HS-27A (cell line): ENCODE measurements at places on chromosomes 16 and 17.

DNA sequence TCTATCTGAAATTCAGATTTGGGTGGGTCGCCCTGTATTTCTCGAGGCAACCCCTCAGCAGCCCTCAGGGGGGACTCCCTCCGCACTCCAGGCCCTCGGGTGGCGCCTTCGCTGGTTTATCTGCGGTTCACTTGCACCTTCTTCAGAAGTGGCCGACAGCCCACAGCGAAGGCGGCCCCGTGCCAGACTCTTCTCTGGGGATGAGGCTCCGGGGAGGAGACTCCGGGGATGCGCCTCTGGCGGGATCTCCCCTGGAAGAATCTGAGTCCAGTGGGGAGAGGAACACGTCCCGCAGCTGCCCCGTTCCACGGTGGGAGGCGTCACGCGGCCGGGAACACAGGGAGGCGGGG lies 63.9 kb upstream of the DNAJA2 start:
- DNase-seq = no peak

GRCh38 chr16:68116256-68116867 lies 31.2 kb downstream of the NFATC3 start:
- DNase-seq = no peak

- no peak for DNase-seq
Observed at GRCh38 chr17:63447471-63448009, 1.4 kb upstream of the CYB561 start.

- DNase-seq = no peak
Observed at GRCh38 chr16:71931001-71931400, 35.7 kb downstream of the IST1 start.

DNA sequence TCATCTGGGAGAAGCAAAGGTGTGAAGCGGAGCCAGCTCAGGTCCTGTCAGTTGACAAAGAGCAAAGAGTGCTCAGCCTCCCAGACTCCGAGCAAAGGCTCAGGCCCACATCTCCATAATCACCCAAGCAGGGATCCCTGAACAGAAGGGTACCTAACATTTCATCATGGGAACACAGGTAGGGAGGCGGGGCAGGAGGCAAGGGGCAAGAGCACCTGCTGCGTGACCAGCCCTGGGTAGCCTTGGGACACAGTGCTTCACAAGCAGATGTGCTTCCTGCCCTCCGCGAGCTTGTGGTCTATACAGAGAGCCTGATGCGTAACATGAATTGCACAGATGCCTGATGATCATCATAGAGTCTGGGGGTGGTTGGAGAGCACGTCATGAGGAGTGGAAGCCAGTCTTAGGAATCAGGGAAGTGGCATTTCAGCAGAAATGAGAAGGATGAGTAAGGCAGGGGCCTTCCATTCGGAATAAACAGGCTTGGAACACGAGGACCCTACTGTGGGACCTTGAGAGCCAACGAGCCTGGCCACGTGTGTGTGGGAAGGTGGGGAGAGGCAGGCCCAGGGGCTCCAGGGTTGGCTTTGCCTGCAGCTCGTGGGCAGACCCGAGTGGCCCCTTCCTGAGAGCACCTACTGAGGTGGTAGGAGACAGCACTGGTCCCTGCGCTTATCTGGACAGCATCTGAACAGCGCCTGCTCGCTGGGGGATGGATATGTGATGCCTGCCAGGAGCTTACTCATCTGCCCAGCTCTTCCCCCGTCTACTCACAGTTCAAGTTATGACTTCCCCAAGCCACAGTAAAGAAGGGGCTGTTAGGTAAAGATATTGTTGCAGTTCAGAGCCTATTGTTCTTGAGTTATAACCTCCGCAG lies 125.8 kb downstream of the CCDC182 start:
- no peak for DNase-seq

- no peak for DNase-seq
Observed at GRCh38 chr17:27466743-27467375, 10.6 kb downstream of the KSR1 start.

- DNase-seq = no peak
Observed at GRCh38 chr17:76585649-76586593, at the start of gene ST6GALNAC2. Gene ST6GALNAC2 (minus strand): TSS chr17:76585860. CDS start chr17:76585808, 52 bp downstream.

GRCh38 chr17:82863941-82864712 lies 24.3 kb upstream of the ZNF750 start:
- DNase-seq = no peak

DNA sequence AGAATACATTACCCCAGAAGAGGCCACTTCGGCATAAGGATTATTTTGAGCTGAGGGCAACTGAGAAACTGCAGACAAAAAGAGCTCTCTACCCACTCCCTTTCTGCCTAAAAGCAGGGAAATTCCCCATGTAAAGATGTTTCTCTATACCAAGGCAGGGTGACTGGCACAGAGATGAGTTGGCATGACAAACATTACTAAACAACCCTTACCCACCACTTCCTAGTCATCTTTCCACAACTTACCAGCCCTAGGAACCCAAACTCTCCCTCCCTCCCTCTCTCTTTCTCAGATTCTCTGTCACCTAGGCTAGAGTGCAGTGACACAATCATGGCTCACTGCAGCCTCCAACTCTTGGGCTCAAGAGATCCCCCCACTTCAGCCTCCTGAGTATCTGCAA lies 68.6 kb downstream of the EMP2 start:
- no peak for DNase-seq

- no peak for DNase-seq
Observed at GRCh38 chr17:10610884-10611283, 46.2 kb downstream of the MYH3 start.

DNA sequence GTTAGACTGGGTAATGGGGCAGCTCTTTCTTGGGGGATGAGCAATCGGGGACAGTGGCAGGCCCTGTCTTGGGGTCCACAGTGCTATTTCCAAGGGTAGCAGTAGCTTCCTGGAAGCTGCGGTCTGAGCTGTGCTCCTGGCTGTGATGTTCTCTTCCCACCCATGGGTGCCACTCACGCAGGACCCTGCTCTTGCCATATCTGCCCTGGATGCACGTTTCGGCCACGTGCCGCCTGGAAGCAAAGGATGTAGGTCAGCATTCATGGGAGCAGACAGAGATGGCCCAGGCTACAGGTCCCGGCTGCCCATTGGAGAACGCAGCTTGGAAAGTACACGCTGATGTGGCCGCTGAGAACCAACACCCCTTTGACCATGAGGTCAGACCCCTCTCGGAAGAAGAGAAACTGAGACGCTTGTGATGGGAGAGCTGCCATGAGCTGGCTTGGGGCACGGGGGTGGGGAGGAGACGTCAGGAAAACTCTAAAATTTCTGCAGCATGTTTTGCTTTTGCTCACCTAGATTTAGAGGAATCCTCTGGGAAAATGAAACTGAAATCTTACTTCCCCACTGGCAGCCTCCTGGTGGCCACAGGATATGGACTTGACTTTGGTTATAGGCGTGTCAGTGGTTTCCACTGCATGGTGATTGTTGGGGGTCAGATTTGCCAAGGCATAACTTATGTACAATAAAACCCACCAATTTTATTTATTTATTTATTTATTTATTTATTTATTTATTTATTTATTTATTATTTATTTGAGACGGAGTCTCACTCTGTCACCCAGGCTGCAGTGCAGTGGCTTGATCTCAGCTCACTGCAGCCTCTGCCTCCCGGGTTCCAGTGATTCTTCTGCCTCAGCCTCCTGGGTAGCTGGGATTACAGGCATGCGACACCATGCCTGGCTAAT lies 36.2 kb upstream of the IRF8 start:
- no peak for DNase-seq

DNA sequence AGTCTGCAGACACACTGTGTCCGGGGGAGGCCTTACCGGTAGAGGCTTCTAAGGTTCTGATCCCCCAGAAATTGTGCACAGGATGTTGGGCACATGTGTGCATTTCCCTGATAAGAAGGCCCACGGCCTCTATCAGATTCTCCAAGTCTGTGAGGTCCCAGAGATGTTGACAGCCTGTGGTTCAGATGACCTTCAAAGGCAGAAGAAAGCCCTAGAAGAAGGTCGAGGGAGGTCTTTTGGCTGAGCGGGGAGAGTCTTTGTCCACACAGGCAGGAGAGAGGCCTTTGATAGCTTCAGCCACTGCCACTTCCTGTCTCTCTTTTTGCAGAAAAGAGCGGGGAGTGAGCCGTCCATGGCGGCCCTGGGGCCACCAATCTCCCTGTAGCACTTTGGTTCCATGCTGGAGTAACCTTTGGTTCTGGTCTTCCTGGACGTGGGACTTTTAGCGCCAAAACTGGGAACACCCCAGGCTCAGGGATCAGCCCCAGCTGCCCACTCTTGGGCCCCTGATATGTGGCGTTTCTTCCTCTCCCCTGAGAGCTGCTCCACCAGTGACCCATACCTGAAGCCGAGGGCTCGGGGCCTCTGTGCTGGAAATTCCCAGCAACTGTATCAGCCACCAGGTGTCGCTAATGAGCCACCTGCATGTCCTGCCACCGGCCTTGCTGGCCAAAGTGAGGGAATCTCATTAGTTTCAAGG lies 28.1 kb upstream of the LGALS9 start:
- no peak for DNase-seq

DNA sequence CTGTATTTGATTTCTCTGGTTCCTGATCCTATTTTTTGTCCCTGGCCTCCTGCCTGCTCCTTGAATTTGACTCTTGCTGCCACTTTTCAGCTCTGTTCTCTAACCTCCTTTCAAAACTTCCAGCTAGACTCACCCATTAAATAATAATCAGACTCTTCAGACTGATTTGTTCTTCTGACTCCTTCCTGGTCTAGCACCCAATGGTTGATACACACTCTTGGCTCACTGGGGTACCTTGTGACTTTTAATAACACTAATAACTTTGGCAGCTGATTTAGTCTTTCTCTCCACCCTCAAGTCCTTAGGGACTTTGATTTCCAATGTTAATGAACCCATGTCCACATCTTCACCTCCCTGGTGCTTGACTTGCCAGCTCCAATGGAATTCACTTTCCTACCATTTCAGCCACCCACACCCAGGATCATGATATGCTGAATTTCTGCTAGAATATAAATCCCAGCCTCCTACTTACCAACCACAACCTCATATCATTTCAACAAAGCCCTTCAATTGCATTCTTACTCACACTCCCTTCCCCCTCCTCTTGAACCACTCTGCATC lies 19.7 kb upstream of the C16orf82 start:
- no peak for DNase-seq

DNA sequence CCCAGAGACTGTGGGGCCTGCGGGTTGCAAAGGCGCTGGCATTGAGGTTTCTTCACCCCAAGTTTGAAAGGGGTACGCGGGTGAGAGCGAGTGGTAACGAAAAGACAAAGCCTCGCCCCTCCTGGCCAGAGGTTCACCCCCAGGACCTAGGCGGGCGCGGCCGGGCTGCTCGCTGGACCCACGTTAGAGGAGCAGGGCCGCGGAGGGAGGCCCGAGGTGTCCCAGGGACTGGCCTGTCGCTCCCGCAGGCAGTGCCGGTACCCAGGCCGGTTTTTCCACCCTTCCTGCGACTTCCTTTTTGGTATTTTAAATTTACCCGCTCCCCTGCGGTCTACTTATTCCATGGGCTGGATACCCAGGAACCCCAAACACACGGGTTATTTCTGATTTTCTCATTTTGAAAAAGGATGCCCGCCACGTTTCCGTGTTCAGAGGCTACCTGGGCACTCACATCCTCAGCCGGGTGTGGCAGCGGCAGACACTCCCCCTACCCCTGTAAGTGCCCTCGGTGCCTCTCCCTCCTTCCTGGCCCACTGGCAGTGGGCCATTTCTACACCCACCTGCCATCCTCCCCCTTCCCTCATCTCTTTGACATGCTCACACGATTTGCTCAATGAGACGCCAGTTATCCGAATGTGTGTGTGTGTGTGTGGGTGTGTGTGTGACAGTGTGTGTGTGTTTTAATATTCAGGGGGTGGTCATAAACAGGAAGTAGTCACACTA lies 1.6 kb upstream of the FOXL1 start:
- no peak for DNase-seq

DNA sequence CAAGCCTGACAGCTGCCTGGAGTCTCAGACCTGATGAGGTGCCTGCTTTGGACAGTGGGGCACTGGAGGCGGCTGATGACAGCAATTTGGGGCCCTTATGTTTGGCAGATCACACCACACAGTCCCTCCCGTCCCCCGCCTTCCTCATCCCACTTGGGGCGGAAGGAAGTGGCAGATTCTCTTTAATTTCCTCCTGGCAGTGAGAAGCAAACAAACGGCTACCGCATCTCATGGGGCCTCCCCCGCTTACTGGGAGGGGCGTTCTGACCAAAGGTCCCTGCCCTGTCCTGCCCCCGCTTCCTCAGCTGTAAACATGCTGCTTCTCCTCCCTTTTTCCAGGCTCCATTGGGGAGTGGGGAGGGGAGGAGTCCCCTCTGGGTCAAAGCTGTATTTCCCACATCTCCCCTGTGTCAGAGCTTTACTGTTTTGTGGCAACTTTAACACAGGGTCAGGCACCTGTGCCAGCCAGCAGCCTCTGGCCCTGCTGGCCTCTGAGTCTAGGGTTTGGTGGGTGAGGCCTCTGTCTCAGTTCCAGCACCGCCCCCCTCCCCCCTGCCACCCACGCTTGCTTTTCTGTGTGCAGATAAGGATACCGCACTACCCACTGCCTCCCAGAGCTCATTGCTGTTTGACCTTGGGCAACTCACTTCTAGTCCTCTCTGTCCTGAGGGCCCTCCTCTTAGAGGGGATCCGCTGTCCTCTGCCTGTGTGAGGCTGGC lies 5.4 kb upstream of the NFATC3 start:
- DNase-seq = no peak

DNA sequence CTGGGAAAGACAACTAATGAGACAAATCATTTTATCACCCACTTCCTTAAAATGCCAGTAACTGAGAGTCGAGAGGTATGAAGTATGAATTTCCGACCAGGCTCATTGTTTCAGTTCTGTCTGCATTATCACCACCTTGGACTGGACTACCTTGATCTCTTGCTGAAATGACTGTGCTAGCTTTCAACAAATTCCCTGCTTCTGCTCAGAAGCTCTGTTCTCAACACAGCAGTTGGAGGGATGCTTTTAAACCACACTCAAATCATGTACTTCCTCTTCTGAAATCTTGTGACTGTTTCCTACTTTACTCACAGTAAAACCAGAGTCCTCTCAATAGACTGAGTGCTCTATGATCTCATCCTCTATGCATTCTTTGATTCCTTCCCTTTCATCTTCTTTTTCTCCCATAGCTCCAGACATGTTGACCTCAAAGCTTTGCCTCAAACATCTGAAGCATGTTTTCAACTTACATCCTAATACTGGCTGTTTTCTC lies 195.8 kb downstream of the KCNJ2 start:
- DNase-seq = peak; percentile 1

DNA sequence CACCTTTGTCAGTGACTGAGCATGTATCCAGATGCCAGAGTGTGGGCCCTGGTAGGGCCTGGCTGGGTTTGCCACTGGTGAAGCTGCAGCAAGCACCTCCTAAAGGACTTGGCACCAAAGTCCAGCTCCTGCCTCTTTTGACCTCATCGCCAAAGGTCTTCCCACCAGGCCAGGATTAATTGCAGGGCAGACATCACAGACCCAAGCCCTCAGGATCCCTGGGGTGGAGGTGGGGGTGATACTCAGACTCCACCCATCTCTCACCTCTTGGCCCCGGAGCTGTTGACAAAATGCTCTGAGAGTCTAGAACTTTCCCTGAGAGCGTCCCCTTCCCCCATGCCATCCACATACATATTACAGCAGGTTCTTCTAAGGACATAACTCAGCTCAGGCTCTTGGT lies 4.6 kb downstream of the WNT3 start:
- DNase-seq = no peak

- DNase-seq = no peak
Observed at GRCh38 chr17:37292429-37293139, 83.2 kb upstream of the C17orf78 start.

- DNase-seq = no peak
Observed at GRCh38 chr17:75503976-75504346, 11.4 kb downstream of the CASKIN2 start.

GRCh38 chr17:74452033-74452840 lies 14.2 kb upstream of the CD300A start:
- no peak for DNase-seq
